ENCODE measurements at places on chromosomes 2 and 18.
A peak's percentile ranks its signal among the peaks of the same experiment; 100 is the strongest.

DNA sequence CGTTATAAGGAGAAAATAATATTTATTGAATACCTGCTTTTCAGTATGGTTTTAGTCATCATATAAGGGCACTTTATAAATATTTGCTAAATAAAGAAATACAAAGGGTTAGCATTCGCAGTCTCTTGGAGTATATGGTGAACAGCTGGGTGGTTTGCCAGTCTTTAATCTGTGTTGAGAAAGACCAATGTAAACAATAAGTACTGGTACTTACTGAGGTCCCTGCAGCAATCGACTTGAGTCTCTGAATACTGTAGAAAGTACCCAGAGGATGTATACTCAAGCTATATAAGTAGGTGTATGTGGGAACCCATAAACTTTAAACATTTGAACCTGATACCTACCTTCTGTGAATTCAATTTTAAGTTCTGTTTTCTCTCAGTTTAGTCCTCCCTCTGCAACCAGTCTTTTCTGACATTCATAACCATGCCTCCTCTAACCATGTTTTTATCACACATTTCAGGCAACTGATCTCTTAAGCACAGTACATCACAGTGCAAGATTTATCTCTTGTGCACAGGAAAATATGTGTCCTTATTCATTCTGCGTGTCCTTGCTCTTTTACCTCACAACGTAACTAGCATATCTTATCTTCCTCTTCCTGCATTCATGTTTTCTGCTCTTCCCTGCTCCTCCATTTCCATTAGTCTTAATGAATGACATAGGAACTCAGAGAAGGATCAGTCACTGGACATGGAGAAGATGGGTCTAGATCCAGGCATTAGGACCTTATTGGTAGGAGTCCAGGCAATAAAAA is 21.7 kb downstream of the C18orf63 start:
- no peak for DNase-seq

DNA sequence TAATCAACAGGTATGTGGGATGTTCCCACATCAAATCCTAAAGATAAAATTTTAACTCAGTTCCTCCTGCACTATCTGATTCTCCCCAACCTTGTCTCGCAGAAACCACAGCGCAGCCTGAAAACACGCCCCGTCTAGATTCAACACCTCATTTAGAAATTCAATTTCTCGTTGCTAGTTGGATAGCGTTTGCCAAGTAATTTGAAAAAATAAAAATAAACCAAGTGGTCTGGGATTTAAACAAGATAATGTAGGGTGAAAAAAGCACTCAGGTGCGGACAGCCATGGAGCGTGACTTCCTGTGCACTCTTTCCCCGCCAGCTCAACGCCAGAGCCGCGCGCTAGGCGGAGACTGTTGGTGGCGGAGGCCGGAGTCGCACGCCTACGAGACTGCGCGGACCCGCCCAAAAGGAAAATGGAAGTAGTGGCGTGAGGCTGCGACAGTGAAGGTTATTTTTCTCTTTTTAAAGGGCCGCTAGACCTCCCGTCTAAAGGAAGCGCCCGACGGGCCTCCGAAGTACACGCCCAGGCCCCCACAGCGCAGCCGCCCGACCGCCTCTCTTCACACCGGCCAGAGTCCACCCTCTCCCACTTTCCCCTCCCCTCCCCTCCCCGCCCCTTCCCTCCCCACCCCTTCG is 615 bp upstream of the CCNT2 start:
- peak; percentile 81 for DNase-seq

GRCh38 chr18:48320639-48320945 is 88.6 kb downstream of the ZBTB7C start:
- no peak for DNase-seq

- no peak for DNase-seq
These were observed 61.7 kb downstream of the ITGB6 start for GRCh38 chr2:160138406-160138805.

GRCh38 chr2:27730980-27731691 is 40.4 kb upstream of the MRPL33 start:
- no peak for DNase-seq

Measured in CD4-positive, CD25-positive, alpha-beta regulatory T cell (primary cell).